Left lung (tissue), 14 donors: ENCODE measurements at places on chromosomes 5 and 9. TPM values are rescaled to one million over a fixed set of nuclear protein-coding genes. Genes with fewer than 3 reads are reported as not detected.

GRCh38 chr9:137029058-137029936 is 1.3 kb upstream of the ABCA2 start:
- peak overlapping the region; percentile 84 for H3K27ac ChIP-seq
- no peaks in the 10 kb centered on the region for H3K27me3 ChIP-seq
- peak; percentile 64 for DNase-seq
- no peaks in the 10 kb centered on the region for H3K36me3 ChIP-seq

- peaks cover 75% of the 10 kb centered on the region for H3K27me3 ChIP-seq
- no peak for DNase-seq
- peaks cover 22% of the 10 kb centered on the region for H3K4me1 ChIP-seq
- H3K27ac ChIP-seq: no peak overlapping the region
- H3K36me3 ChIP-seq: no peaks in the 10 kb centered on the region
- H3K4me3 ChIP-seq: no peak overlapping the region
Measured at GRCh38 chr9:93958121-93958818, 3.1 kb upstream of the BARX1 start.

DNA sequence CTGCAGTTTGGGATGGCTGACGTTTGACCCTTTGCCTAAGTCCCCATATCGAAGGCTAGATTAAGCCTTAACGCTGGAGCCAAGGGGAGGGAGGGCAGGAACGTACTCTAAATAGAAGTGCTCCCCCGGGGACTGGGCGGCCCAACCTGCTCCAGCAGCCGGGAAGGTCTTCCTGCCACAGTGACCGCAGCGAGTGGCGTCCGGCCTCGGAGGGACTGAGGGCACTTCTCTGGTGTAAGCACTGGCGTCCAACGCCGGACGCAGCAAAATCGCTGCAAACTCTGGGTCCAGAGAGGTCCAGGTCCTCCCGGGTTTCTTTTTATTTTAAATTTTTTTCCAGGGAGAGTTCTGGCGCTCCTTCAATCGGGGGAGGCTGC is 505 bp upstream of the ACER2 start:
- peak overlapping the region; percentile 65 for H3K27ac ChIP-seq
- H3K4me3 ChIP-seq: peak overlapping the region; percentile 87
- H3K36me3 ChIP-seq: no peaks in the 10 kb centered on the region
- H3K4me1 ChIP-seq: no peaks in the 10 kb centered on the region
- DNase-seq: no peak

DNA sequence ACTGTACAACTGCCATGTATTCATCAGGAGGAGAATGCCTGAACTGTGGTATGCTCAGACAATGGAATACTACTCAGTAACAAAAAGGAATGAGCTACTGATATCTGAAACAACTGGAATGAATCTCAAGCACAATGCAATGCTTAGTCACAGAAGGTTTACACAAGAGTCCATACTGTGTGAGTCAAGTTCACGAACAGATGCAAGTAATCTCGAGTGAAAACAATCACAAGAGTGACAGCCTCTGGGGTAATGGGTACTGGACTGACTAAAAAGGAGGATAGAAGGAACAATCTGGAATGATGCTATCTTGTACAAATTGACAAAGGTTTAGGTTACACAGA is 19.5 kb upstream of the GOLGA1 start:
- H3K27me3 ChIP-seq: no peaks in the 10 kb centered on the region
- no peaks in the 10 kb centered on the region for H3K36me3 ChIP-seq
- DNase-seq: no peak
- no peak overlapping the region for H3K27ac ChIP-seq
- H3K4me1 ChIP-seq: peaks cover 14% of the 10 kb centered on the region

- no peak for DNase-seq
- H3K36me3 ChIP-seq: no peaks in the 10 kb centered on the region
- no peaks in the 10 kb centered on the region for H3K4me1 ChIP-seq
- no peak overlapping the region for H3K27ac ChIP-seq
- no peaks in the 10 kb centered on the region for H3K27me3 ChIP-seq
Measured at GRCh38 chr5:171693412-171693811, 92.2 kb upstream of the SMIM23 start.

- H3K27me3 ChIP-seq: no peaks in the 10 kb centered on the region
- no peaks in the 10 kb centered on the region for H3K36me3 ChIP-seq
- no peak for DNase-seq
- H3K27ac ChIP-seq: no peak overlapping the region
- H3K4me3 ChIP-seq: no peak overlapping the region
Measured at GRCh38 chr5:104913841-104914281, 1351.3 kb upstream of the NUDT12 start.

DNA sequence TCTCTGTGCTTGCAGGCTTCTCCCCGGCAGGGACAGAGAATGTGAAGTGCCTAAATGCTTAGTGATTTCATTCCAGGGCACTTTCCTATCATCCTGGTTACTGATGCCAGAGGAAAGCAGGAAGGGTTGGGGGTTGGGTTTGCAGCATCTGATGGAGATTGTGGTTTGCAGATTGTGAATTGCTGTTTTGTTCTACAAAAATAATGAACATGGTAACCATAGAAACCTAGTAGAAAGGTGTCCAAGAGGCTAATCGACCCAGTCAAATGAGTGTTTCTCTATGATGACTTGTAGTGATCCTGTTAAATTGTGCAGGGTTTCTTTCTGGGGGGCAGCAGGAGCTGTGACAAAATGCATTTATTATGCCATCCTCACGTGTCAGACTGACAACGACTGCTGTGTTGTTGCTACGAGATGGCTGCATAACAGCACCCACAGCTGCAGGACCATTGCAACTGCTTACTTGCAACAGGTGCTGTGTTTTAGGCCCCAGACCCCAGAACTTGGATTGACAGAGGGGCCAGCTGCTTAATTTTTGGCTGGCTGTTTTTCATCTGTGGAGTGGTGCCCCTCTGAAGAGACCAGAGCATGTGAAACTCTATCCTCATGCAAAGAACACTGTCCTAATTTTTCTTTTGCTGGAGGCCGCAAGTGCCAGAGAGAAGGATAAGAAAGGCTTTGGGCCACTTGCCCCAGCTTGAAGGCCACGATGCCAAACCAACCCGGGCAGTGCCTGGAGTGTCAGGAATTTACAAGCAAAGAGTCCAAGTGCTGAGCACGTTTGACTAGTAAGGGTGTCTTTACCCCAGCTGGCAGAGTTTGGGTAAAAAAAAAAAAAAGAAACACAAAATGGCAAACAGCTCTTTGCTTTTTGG is 397.8 kb downstream of the GADD45G start:
- no peaks in the 10 kb centered on the region for H3K36me3 ChIP-seq
- DNase-seq: no peak

- H3K4me1 ChIP-seq: no peaks in the 10 kb centered on the region
- H3K27me3 ChIP-seq: no peaks in the 10 kb centered on the region
- H3K27ac ChIP-seq: no peak overlapping the region
- H3K36me3 ChIP-seq: no peaks in the 10 kb centered on the region
- no peak overlapping the region for H3K4me3 ChIP-seq
Measured at GRCh38 chr9:20473515-20474013, 148.7 kb downstream of the MLLT3 start.

DNA sequence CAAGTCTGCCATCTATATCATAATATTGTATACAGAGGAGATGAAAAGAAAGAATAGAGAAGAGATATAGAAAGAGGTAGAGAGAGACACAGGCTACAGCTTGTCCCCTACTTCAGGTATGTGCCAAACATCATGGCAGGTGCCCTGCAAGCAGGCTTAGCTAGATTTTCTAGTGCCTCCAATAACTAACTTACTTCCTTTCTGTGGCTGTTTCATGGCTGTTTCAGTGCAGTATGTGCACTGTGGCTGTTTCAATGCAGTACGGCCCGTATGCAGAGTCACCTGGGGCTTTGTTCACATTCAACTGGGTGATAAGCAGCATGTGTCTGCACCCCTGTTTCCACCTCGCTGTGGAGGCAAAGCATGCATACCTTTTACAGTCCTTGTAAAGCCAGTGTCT is 327.2 kb downstream of the NTRK2 start:
- H3K27me3 ChIP-seq: no peaks in the 10 kb centered on the region
- no peaks in the 10 kb centered on the region for H3K4me1 ChIP-seq
- no peaks in the 10 kb centered on the region for H3K36me3 ChIP-seq
- H3K27ac ChIP-seq: no peak overlapping the region

DNA sequence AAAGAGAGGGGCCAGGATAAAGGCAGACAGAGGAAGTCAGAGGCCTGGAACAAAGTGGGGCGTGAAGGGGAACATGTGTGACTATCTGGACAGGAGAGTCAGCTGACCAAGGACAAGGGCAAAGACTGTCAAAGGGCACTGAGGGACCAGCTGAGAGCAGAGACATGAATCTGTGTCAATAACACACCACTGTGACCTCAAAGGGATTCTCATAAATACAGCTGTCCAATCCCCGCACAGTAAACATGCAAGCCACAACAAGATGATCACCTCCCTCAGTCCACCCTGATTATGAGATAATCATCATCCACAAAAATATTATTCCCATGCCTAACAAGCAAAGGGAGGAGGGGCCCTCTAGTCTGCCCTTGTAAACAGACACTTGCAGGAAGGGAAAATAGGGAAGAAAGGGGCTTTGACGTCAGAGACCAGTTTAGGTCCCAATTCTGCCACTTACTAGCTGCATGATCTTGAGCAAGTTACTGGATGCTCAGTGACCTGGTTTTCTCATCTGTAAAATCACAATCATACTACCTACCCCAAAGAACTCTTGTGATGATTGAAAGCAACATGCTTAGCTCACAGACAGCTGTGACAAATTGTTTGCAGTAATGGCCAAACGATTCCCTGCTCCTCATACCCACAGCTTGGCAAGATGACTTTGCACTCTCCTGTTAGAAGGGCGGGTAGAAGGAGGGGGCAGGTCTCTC is 41.8 kb downstream of the RAPGEF1 start:
- H3K4me1 ChIP-seq: peaks cover 79% of the 10 kb centered on the region
- DNase-seq: no peak
- no peaks in the 10 kb centered on the region for H3K27me3 ChIP-seq
- H3K4me3 ChIP-seq: no peak overlapping the region
- no peaks in the 10 kb centered on the region for H3K36me3 ChIP-seq
- peak overlapping the region; percentile 60 for H3K27ac ChIP-seq

GRCh38 chr5:96080557-96080956 is 118.9 kb upstream of the ELL2 start:
- no peaks in the 10 kb centered on the region for H3K27me3 ChIP-seq
- H3K27ac ChIP-seq: no peak overlapping the region
- H3K4me3 ChIP-seq: no peak overlapping the region
- no peaks in the 10 kb centered on the region for H3K4me1 ChIP-seq
- H3K36me3 ChIP-seq: no peaks in the 10 kb centered on the region
- no peak for DNase-seq

DNA sequence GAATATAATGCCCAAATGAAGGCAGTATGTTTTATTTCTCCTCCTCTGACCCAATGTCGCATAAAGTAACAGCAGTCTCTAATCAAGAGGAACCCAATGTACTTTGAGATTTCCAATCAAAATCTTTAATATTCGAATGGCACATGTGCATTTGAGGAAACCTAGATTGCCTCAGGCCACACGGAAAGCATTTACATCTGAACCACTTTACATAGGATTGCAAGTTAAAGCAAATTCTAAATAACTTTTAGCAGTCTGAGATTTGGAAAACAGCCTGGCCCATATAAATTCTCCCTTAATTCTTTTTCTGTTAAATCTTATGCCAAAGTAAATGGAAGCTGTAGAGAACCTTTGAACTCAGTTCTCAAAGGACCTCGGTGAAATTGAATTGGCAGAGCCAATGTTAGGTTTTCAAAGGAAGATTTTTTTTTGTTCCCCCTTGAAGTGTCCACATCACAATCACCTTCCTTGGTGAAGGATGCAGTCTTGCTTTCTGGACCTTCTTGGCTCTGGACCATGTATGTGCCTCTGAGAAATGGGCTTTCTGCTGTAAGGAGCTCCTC is 57.3 kb downstream of the SNCAIP start:
- no peaks in the 10 kb centered on the region for H3K36me3 ChIP-seq
- no peak overlapping the region for H3K4me3 ChIP-seq
- no peaks in the 10 kb centered on the region for H3K27me3 ChIP-seq
- H3K27ac ChIP-seq: no peak overlapping the region

GRCh38 chr9:83405759-83406158 is 132.4 kb downstream of the FRMD3 start:
- H3K4me3 ChIP-seq: no peak overlapping the region
- no peaks in the 10 kb centered on the region for H3K36me3 ChIP-seq
- no peak overlapping the region for H3K27ac ChIP-seq
- H3K4me1 ChIP-seq: no peaks in the 10 kb centered on the region
- peak; percentile 12 for DNase-seq

GRCh38 chr5:7529880-7530279 is 133.9 kb downstream of the ADCY2 start:
- no peaks in the 10 kb centered on the region for H3K27me3 ChIP-seq
- H3K36me3 ChIP-seq: no peaks in the 10 kb centered on the region
- H3K4me1 ChIP-seq: no peaks in the 10 kb centered on the region
- DNase-seq: no peak
- H3K27ac ChIP-seq: no peak overlapping the region
- H3K4me3 ChIP-seq: no peak overlapping the region

DNA sequence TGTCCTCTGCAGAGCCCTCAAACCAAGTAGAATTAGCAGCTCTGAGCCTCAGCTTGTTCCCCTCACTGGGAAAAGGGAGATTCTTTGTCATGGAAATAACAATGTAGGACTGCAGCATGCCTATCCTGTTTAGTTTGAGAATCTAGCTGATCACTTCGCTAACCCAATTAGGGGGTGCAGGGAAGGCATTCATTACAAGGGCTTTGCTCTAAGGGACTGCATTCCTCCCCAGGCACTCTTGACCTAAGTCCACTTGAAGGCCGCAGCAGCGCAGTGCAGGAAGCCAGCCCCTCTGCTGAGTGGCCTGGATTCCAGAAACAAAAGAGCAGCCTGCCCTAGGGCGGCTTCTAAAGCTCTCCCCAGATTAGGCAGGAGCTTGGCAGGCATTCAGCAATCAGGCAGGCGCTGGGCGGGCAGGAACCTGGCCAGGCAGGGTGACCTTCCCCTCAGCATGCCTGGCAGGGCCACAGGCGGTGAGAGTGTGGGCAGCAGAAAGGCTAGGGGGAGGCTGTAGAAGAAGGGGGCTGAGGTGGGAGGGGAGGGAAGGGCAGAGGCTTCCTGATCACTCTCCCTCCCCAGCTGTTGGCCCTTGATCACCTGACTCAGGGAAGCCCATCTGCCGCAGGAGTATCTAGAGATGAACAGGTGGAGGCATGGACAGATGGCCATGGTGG is 24.8 kb downstream of the CCNJL start:
- peak overlapping the region; percentile 57 for H3K27ac ChIP-seq
- H3K4me3 ChIP-seq: no peak overlapping the region
- peaks cover 54% of the 10 kb centered on the region for H3K4me1 ChIP-seq
- peak; percentile 56 for DNase-seq
- no peaks in the 10 kb centered on the region for H3K36me3 ChIP-seq
- H3K27me3 ChIP-seq: no peaks in the 10 kb centered on the region

DNA sequence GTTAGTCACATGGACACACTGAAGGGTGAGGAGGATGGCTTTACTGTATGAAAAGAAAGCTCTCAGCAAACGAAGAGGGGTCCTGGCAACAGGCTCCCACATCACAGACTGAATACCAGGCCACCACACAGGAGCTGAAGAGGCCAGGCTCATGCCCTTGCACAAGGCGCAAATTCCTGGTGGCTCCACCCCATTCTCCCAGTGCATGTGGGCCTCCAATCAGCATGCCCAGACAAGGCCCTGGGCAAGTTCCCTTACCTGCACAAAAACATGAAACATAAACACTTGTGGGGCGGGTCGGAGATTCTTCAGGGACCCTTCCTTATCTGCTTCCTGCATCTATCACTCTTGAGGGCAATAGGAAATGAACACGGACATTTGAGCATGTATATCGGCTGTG is 935.8 kb upstream of the EDIL3 start:
- H3K4me3 ChIP-seq: no peak overlapping the region
- no peak overlapping the region for H3K27ac ChIP-seq
- H3K4me1 ChIP-seq: no peaks in the 10 kb centered on the region
- no peaks in the 10 kb centered on the region for H3K27me3 ChIP-seq
- H3K36me3 ChIP-seq: no peaks in the 10 kb centered on the region

NDOR1 gene
- polyA plus RNA-seq: 9.8 TPM

PCDHGA2 gene
- 5.1 TPM for polyA plus RNA-seq

SLC2A6 gene
- polyA plus RNA-seq: 3.2 TPM

ACSL6 gene
- polyA plus RNA-seq: 0.98 TPM

CACFD1 gene
- polyA plus RNA-seq: 24.8 TPM

GLRA1 gene
- polyA plus RNA-seq: not detected

GRM6 gene
- 2.2 TPM for polyA plus RNA-seq

ARSK gene
- 12.8 TPM for polyA plus RNA-seq
